ENCODE measurements at places on chromosomes 16 and 17.

DNA sequence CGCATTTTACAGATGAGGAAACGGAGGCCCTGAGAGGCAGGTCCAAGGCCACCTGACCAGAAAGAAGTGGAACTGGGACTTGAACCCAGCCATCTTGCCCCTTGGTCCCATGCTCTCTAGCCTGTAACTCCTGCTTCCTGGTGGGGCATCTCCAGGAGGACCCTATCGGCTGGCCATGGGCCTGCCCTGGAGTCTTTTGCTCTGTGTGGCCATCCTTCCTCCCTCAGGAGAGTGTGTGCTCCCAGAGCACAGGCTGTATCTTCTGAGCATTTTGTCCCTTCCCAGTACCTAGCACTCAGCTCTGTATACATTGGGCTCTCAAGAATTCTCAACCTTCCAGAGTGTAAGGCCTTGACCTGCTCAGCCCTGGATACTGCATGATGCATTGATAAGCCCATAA is 28.4 kb upstream of the STH start:
- no peak for DNase-seq

DNA sequence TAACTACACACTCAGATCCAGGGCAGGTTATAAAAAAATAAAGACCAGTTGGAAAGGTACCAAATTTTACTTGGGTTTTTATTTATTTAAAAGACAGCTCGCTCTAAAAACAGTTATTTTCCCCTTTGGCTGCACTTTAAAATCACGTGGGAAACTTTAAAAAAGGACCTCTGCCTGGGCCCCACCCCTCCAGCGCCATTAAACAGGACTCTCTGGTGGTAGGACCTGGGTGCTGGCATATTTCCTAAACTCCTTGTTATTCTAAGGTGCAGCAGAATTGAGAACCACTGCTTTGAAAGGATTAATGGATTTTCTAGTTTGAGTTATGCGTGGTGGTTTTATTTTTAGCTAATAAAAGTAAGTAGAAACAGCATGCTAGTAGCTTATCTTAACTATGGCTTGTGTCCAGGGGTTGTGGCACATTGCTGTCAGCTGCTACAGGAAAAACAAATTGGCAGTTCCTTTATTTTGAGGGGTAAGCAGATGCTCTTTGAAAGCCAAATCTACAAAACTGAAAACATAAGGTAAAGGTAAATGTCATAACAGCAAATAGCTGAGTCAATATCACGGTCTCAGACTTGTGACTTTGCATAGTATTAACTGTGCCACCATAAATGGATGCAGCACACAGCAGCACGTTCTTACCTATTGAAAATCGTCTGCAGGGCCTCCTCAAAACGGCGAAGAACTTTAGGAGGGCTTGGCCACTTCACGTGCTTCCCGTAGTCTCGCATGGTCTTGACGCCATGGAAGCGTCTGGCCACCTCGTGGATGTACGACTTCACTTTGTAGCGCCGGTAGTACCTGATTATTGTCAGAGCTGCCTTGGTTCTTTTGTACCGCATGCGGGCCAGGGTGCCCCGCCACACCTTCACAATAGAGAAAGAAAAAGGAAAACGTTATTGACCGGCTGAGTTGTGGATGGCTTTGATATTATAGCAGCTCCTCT is 172.0 kb downstream of the CDK5R1 start:
- DNase-seq = no peak

GRCh38 chr17:69047368-69048263 is 13.1 kb downstream of the ABCA9 start:
- DNase-seq = no peak

GRCh38 chr17:29629839-29630238 is 7.1 kb upstream of the CORO6 start:
- DNase-seq = no peak

DNA sequence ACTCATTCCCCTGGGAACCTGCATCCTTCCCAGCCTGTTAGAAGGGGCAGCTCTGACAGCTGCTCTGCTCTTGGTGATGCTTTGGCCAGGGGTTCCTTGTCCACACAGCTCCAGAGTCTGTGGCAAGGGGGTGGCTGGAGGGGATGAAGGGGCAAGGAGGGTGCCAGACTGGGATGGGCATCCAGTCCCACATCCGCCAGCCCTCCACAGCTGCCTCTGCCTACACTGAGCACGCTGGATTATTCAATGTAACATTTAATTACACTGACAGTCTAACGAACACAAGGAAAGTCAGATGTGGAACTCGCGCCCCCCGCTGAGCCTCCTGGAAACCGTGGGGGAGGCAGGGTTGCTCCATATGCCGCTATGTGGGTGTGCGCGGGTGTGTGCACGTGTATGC is 101.1 kb downstream of the C16orf78 start:
- no peak for DNase-seq

DNA sequence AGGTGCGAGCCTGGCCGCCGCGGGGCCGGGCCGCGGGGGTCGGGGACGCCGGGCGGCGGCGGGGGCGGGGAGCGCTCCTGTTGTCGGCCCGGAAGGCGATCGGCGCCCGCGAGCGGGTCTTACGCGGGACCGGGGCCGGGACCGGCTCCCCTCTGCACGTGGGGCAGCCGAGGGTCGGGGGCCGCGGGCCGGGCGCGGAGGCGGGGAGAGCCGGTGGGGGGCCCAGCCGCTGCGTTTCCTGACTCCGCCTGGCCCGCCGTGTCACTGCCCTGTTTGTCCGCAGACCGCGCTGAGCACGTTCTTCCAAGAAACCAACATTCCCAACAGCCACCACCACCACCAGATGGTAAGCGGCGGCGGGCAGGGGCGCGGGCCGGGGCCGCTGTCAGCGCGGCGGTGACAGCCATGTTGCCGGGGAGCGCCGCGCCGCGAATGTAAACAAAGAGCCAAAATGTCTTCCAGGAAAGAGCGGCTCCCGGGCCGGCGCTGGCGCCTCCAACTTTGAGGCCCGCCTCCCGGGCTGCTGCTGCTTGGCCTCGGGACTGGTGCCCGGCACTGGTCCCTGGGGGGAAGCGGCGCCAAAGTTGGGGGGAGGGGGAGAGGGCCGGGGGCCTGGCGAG is 586 bp downstream of the UBALD2 start:
- no peak for DNase-seq

- DNase-seq = no peak
These were observed 977.2 kb downstream of the CDH11 start for GRCh38 chr16:64144617-64145016.

DNA sequence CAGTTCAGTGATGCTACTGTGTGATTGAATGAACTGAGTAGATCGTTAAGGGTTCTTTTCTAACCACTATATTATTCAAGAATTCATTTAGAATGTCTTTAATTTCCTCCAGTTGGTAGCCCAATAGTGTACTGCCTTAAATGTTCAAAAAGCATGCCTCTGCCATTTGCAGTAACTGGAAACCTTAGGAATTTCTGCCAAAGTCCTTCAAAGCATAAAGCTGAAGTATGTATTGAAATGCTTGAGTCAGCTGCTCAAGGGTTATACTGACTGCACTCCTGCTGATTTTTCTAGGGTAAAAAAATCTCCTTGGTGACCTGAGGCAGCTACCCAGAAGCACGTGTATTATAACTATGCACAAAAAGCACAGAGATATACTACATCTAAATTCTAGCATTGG is 56.5 kb downstream of the SNTB2 start:
- no peak for DNase-seq

GRCh38 chr16:57592591-57593003 is 35.8 kb upstream of the ADGRG1 start:
- peak; percentile 54 for DNase-seq

- DNase-seq = no peak
These were observed 39.9 kb upstream of the LONP2 start for GRCh38 chr16:48203974-48204824.

DNA sequence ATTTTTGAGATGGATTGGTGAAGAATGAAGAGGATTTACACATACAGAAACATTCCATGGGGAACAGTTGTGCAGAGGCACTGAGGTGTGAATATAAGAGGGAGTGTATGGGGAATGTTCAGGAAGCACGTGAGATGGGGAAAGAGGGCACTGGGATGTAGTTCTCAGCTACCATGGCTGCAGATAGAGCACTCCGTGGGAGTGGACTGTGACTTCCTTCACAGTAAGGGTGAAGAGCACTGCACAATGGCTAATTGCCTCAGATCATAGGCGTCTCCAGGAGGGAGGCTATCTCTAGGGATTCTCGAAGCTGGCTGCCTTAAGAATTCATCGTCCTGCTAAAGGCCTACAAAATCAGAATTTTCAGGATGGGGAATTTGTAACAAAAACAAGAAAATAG is 7.0 kb downstream of the YPEL2 start:
- DNase-seq = no peak

- no peak for DNase-seq
These were observed 61.4 kb downstream of the HAPSTR1 start for GRCh38 chr16:9152649-9153501.

DNA sequence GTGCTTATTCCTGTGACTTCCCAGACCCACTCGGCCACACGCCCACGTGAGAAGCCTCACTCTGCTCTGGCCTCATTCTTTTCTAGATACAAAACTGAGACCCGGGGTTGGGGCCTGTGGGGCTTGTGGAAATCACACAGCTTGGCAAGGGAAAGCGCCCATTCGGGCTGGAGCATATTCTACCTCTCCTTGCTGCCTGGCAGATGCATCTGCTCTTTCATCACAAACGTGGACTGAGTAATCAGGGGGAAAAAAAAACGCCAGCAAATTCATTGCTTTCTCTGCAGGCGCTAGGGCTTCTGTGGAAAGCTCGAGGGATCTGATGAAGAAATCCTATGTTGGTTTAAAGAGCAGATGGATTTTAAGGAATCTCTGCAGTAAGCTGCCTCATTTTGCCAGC is 44.4 kb downstream of the DNAH9 start:
- no peak for DNase-seq

- no peak for DNase-seq
These were observed 11.1 kb downstream of the FANCA start for GRCh38 chr16:89805136-89805905.

DNA sequence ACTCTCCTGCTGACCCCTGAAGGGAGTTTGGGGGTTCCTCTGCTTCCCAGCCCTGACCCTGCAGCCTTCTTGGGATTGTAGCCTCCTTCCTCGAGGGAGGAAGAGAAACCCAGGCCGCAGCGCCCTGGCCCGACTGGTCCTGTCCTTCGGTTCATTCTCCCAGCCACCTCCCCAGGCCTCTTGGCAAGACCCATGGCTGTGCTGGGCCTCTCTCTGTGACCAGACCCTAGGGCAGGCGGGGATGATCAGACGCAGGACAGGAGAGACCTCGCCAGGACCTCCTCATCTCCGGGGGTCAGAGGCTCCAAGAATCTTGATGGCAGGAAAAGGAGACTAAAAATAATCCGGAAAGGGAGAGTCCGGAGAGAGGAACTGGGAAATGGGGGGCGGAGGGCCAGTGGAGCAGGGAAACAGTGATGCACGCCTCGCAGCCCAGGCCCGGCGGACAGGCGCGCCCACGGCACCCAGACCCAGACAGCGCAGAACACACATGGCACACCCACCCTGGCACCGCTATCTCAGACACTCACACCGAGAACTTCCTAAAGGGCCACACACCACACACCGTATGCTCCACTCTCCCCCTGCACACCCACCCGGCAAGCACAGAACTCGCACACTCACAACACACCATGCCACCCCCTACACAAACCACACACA is 1.2 kb downstream of the ARHGEF15 start:
- no peak for DNase-seq

GRCh38 chr17:78905541-78905940 is 2.5 kb upstream of the CEP295NL start:
- no peak for DNase-seq

- no peak for DNase-seq
These were observed 51.2 kb upstream of the DHX40 start for GRCh38 chr17:59513934-59514841.

DNA sequence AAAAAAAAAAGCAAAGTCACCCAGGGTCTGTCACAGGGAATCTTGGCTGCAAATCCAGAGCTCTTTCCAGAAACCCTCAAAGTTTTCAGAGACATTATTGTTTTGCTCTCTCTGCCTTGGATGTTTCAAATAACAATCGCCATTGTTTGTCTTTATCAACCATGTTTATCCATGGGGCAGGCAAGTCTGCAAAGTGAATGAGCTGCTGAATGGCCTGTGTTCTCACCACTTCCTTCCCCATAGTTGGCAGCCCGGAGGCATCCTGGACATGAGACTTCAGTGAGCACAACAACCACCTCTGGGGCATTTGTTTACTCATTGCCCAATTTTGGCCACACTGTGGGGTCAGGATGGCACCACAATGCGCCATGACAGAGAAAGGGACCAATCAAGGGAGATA is 53.1 kb upstream of the USP7 start:
- DNase-seq = no peak

- no peak for DNase-seq
These were observed 236.0 kb downstream of the IRX3 start for GRCh38 chr16:54050459-54051210.

GRCh38 chr17:43784628-43785101 is 4.4 kb downstream of the CFAP97D1 start:
- no peak for DNase-seq

- no peak for DNase-seq
These were observed 96.9 kb upstream of the ADAMTS18 start for GRCh38 chr16:77531752-77532151.

DNA sequence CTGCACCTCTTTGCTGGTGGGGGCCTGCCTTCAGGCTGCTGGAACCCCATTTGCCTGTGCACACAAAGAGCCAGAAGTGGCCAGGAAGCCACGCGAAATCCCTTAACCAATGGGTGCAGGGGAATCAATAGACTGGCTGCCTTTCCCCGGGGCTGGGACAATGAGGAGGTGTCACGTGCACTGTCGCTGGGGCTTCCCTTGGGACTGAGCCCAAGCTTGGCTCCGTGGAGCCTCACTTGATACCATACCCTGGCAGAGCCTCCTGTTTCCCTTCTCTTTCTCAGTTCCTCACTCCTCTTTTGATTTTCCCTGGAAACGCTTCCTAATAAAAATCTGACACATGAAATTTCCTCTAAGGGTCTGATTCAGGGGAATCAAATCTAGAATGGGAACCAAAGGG is 38.8 kb upstream of the C16orf82 start:
- no peak for DNase-seq

DNA sequence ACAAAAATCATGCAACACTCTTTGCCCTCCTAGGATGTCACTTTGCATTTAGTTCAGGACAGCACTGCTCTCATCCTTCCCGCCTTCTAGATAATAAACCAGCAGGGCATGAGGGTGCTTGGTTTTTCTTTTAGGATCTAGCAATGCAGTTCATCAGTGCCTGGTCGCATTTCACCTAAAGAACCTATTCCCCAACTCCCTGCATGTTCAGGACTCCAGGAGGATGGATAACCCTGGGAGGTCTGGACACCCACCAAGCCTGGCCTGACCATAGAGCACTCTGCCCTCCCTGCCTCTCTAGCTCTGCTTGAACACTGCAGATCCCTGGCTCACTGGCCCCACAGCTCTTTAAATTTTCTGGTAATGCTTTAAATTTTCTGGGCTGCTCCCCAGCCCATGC is 2.6 kb downstream of the SLFN12 start:
- no peak for DNase-seq

- no peak for DNase-seq
These were observed 95.7 kb upstream of the DNAH17 start for GRCh38 chr17:78672871-78673371.

- DNase-seq = no peak
These were observed 17.5 kb upstream of the TFAP4 start for GRCh38 chr16:4290236-4290830.

GRCh38 chr17:64323774-64324173 is 60.7 kb upstream of the TEX2 start:
- DNase-seq = no peak

Data from stimulated activated CD8-positive, alpha-beta memory T cell treated with anti-CD3 and anti-CD28 coated beads, Interleukin-2, amount 100 ng/mL, for 1 hour (primary cell).